ENCODE measurements at places on chromosomes 3 and 15.

DNA sequence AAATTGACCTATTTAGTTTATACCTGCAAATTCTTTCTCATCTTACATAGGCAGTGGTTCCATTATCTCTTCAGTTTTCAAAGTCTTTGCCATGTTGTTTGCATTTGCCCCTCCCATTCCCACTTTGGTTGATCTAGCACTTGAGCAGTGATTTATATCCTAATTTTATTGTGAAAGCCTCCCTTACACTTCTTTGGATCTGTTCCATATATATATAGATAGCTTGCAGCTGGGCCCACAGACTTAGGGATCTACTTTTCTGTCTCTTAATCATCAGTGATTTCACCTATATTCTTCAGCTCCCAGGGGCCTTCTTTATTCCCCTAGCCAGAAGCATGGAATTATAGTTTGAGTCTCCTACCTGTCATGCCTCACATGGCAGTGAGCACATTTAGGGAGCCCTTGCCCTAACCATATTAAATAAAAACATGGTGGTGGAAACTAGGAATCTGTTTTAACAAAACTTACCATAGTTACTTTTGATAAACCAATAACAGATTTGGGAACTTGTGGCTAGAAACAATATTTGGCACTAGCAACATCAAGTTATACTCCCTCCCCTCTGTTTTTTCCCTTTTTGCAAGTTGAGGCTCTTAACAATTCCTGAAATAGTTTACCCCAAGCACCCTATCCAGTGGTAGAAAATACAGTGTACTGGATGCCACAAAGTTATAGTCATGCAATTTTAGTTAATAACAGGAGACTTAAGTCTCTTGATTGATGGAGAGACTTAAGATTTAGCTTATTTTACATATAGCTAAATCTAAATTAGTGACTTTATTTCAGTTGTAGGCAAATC is 41.7 kb downstream of the ARIH1 start:
- no peak for DNase-seq

DNA sequence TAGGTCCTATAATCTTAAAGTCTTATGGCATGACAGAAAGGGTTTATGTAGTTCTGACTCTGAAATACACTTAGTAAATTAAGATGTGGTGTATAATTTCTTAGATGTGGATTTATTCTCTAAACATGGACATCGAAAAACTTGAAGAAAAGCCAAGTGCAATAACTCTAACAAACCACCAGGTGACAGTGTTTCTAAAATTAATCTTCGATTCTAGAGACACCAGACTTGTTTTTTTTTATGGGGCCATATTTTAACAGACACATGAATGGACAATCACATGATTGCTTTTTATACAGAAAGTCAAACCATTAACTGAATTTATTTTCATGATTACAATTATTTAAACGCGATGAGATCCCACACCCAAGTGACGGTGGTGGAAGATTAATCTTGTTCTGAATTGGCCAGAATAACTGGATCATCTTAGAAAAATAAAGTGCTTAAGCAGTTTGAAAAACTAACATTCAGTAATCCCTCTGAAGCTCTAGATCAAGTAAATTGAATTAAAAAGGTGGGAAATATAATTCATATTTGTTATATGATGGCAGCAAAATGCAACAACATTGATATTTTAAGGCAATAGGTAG is 305.1 kb downstream of the LSAMP start:
- no peak for DNase-seq

- no peak for DNase-seq
Observed at GRCh38 chr3:193829781-193830180, 236.8 kb downstream of the OPA1 start.

DNA sequence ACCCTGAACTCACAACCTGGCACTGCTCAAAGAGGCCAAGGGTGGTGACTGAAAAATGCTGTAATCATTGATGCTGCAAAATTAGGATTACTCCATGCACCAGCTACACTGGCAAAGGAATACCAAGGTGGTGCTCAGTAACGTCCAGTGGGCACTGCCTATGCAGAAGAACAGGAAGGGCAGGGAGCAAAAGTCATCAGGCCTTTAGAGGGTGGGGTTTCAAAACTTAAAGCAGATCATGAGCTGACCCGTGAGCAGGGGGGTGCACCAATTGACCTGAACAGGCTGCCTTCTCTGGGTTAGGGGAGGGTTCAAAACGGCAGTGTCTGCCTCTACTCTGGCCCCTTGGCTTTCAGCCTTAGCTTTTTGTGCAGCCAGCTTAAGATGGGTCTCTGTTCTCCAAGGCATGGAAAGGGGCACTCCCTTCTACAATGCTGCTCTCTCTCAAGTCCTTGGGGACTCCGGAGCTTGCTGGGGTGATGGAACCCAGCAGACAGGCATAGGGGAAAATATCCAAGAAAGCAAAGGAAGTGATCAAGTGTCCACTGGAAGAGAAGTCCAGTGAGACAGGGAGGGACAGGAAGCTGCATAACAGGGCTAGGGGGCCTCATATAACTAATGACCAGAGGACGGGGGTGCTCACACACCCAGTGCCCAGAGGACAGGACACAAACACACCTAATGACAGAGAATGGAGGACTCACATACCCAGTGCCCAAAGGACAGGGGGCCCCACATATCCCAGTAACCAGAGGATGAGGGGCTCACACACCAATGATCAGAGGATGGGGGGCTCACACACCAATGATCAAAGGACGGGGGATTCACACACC is 11.4 kb downstream of the RAB6B start:
- DNase-seq = no peak
